Stimulated activated CD4-positive, alpha-beta T cell treated with anti-CD3 and anti-CD28 coated beads, TNF-alpha, amount 100 ng/mL, for 4 hours (primary cell): ENCODE measurements at places on chromosomes 12 and 14.

DNA sequence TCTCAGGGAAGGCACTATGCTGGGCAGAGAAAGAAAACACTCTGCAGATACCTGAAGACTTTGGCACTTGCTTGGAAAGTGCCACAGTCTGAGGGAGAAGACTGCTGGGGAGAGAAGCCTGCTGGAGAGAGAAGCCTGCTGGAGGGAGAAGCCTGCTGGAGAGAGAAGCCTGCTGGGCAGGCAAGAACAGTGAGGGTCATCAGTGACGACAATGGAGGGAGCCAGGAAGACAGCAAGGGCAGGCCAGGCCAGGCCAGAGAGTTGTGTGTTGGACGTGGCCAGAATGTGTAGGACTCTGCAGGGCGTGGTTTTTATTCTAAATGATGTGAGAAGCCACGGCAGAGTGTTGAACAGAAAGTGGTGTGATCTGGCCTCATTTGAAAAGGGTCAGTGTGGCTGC lies 185.3 kb upstream of the ABCD2 start:
- DNase-seq: no peak

GRCh38 chr14:22456998-22457594 lies 131.9 kb downstream of the DAD1 start:
- no peak for DNase-seq

DNA sequence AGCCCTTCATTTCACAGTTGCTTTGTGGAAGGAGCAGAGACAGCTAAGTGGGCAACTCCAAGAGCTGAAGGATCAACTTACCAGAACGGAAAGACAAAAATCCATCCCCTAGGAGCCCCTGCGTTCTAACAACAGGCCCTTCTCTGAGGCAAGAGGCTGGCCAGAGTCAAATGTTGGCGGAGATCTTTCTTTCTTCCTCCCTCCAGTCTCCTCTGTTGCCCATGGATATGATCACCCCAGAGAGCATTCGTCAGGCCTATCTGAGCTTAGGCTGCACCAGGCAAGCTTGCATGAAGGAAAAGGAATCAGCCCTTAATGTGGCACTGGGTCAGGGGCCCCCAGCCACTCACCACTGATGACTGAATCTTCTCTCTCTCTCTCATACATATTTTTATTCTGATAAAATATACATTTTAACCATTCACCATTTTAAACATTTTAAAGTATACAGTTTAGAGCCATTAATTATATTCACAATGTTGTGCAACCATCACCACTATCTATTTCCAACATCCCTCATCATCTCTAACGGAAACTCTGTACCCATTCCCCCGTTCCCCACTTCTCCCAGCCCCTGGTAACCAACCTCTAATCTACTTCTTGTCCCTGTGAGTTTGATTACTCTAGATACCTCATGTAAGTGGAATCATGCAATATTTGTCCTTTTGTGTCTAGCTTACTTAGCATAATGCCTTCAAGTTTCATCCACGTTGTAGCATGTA lies 52.9 kb upstream of the CCND2 start:
- no peak for DNase-seq

DNA sequence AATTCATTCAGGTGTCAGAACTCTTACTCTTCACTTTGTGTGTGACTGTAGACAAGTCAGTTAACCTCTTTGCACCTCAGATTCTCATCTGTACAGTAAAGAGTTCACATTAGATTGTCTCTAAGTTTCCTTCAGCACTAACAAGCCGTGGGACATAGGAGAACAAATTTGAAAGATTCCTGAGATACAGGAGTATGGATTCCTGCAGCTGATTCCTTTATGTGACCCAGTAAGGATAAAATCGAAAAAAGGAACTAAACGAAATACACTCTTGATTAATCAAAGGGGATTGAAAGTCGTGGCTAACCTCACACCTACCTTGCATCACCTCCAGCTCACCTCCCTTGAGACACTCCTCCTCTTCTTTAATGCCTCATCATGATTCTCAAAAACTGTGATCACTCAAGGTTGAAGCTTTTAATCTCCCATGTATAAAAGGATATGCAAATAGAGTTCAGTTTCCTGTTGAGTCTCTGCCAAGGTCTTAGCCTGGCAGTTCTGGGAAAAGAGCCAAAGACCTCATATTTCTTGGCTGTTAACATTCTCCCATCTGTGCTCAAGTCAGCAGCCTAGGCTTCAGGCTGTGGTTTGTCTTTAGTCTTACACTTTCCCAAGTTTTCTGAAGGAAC lies 156.6 kb downstream of the DAD1 start:
- no peak for DNase-seq

DNA sequence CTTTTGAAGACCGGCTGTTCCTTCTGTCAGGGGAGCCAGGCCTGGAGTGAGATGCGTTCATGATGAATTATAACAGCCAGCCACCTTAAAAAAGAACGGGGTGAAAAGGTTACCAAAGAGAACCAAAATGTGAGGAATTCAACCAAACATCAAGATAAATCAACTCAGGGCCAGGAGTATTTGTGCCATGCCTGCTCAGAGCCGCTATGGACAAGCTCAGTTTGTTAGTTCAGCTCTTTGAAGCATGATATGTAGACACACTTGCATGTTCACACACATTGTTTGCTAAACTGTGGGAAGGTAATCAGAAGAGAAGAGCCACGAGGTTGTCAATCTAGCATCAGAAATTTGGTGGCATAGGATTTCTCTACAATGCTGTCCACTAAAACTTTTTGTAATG lies 367.4 kb upstream of the TBX3 start:
- DNase-seq: no peak

DNA sequence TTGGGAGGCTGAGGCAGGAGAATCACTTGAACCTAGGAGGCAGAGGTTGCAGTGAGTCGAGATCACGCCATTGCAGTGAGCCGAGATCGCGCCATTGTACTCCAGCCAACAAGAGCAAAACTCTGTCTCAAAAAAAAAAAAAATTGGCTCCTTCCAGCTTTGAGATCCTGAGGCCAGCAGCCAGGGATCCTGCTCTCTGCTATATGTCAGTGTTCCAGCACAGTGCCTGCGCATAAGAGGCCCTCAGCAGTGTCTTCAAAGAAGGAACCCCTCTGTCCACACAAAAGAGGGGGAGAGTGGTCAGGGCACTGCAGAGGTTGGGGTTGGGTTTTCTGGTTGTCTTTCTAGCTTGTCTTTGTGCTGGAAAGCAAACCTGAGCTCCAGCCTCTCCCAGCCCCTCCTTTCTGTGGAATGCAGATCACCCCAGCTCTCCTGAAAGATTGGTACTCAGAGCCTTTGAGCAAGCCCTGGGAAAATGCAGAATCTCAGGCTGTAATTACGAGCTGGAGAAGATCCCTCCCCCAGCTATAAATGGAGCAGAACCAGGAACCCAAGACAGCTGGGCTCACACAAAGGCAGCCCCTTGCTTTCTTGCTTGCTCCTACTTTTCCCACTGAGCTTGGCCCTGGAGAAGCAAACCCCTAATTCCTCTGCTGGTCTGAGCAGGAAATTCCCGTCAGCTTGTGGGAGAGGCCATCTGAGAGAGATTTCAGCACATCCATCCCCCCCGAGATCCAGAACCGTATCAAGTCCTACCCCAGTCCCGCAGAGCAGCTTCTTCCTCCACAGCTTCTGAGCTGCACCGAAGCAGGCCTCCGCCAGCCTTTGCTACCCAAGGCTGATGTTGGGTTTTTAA lies 205.7 kb downstream of the ZFP36L1 start:
- no peak for DNase-seq

GRCh38 chr12:125166041-125166440 lies 100.8 kb downstream of the AACS start:
- DNase-seq: no peak

- DNase-seq: no peak
These were observed 2.8 kb upstream of the PIWIL1 start for GRCh38 chr12:130334937-130335336.

GRCh38 chr12:40697566-40698259 lies 5.5 kb downstream of the CNTN1 start:
- DNase-seq: no peak

- no peak for DNase-seq
These were observed 339.5 kb downstream of the AEBP2 start for GRCh38 chr12:19778797-19779196.

- no peak for DNase-seq
These were observed 441.4 kb downstream of the EGLN3 start for GRCh38 chr14:33509454-33509853.

- DNase-seq: no peak
These were observed 159.3 kb downstream of the NPAS3 start for GRCh38 chr14:33098016-33098415.

- DNase-seq: no peak
These were observed 65.5 kb upstream of the PRKD1 start for GRCh38 chr14:29993143-29993542.

- no peak for DNase-seq
These were observed 707 bp downstream of the G2E3 start for GRCh38 chr14:30559638-30560091.

DNA sequence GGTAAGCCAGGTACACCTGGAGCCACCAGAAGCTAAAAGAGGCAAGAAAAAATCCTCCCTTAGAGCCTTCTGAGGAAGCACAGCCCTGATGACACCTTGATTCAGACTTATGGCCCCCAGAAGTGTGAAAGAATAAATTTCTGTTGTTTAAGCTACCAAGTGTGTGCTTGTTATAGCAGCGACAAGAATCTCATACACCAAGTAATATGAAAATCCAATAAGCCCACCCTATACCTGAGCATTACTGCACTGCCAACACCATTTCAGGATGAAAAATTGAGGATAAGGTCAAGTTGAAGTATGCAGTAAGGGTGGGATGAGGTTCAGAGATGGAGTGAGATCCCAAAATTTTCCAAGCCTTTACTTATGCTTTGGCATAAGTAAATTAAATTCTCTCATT lies 163.6 kb upstream of the CCDC196 start:
- DNase-seq: no peak

- no peak for DNase-seq
These were observed 110.7 kb downstream of the NCOR2 start for GRCh38 chr12:124456652-124457152.

- no peak for DNase-seq
These were observed 859.9 kb upstream of the ATXN7L3B start for GRCh38 chr12:73677520-73678291.

- DNase-seq: no peak
These were observed 1.2 kb downstream of the KRT3 start for GRCh38 chr12:52794479-52795331.

DNA sequence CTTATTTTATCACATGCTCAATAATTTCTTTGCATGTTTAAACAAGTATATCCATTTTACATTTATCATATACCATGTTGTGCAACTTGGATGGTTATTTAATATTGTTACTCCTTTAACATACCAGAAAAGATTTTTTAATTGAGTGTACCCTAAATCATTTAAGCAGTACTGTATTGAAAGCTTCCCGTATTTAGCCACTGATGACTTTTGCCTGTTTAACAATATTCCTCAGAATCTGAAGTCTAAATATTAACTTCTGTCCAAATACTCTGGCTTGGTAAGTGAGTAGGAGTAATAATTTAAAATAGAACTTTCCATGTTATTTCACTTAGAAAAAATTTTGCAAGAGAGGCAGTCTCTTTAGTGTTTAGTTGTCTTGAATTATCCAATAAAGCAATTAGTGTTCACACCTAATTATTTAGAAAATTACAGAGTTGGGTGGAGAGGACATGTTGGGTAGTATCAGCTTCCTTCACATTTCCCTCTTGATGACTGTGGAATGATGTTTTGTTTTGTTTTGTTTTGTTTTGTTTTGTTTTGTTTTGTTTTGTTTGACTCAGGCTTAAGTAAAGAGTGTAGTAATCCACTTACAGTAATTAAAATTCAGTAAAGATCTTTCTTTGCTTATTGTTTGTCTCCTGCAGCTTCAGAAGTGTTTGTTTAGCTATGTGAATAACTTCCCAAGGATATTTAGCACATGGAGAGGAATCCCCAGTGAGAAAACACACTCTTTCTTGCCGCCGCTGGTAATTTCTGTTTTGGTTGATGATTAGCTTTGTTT lies 59.5 kb downstream of the DAAM1 start:
- no peak for DNase-seq

GRCh38 chr12:21553329-21553675 lies 27.2 kb downstream of the SPX start:
- no peak for DNase-seq

DNA sequence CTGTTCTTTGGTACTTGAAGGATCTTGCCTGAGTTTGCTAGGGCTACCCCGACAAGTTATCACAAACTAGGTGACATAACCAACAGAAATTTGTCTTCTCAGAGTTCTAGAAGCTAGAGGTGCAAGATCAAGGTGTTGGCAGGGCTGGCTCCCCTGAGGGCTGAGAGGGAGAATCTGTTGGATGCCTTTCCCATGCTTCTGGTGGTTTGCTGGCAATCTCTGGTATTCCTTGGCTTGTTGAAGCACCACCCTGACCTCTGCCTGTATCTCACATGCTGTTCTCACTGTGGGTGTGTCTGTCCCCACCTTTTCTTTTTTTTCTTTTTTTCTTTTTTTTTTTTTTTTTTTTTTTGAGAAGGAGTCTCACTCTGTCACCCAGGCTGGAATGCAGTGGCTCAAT lies 81.2 kb downstream of the VCPKMT start:
- DNase-seq: no peak

DNA sequence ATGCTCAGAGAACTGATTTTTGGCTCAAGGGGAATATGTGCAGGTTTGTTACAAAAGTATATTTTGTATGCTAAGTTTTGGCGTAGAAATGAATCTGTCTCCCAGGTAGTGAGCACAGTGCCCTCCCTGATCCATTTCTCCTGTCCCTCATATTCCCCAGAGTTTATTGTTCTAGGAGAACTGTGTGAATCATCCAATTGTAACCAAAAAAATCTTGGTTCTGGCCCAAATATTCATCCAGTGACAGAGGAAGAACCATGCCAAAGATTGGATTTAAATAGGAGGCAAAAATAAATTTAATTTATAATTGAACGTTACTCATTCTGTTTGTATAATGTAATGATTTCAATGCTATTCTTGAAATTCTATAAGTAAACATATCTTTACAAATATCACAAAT lies 4.8 kb downstream of the CATSPERB start:
- no peak for DNase-seq

DNA sequence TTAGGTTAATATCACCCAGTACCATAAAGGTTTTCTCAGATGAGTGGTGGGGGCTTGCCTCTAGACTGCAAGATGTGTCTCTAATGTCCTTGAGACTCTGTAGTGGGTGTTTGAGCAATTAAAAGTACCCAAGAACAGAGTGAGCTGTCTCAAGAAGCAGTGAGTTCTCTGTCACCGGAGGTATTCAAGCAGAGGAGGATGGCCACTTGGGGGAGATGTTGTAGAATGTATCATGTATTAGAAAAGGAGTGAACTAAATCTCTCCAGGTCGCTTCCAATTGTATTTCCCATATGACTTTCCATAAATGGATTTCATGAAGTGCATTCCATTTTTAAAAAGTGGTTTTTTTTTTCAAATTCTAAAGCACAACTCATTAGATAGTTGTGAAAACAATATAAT lies 35.0 kb downstream of the SLC17A8 start:
- DNase-seq: no peak
